Stimulated activated CD8-positive, alpha-beta memory T cell treated with anti-CD3 and anti-CD28 coated beads, Interleukin-2, amount 100 ng/mL, for 1 hour (primary cell): ENCODE measurements at places on chromosomes 2 and 18.

DNA sequence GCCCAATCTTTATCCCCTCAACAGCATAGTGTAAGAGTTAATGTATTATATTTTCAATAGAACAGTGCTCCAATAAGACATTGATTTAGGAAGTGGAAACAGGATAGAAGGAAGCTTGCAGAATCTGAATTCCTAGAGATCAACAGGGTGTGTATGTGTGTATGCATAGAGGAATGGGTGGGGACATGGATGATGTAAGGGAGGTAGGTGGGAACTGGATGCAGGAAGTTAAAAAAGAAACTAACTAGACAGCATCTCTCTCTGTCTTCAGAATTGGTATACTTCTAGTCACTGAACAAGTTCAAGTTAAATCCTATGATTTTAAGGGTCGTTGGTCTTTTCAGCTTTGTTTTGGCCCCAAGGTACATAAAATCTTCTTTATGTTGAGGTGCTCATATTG lies 196.6 kb downstream of the PMAIP1 start:
- no peak for DNase-seq

DNA sequence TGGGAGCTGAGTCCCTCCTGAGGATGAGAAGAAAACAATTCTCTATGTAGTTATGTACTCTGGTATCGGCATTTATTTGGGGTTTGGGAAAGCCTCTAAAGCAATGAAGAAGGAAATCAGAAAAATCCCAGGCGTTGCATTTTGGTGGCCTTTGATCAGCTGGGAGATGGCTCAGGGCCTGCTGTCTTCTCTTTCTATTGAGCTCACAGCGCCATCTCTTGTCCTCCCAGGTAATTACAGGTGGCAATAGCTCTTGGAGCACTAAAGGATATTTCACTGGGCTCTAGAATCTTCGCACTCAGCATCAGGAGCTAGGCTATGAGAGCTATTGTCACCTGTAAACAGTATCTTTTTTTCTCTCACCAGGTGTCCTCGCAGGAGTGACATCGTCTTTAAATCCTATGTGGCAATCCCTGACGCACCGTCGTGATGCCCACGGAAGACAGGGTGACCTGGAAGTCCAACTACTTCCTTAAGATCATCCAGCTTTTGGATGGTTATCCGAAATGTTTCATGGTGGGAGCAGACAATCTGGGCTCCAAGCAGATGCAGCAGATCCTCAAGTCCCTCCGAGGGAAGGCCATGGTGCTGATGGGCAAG lies 76.1 kb upstream of the PMAIP1 start:
- no peak for DNase-seq

DNA sequence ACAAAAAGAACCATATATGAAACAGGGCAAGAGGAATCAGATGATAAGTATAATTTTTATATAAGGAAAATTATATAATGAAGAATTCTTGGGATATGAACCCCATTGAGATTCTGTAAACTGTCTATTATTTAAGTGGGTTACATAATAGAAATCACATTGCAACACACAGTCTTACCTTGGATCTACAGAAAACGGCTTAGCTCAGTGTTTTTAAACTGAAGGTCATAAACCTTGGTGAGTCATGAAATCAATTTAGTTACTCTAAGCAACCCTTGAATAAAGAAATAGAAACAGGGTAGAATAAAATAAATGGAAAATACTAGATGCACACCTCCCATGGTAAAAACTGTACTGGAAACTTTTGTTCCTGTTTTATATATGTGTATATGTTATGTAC lies 50.7 kb downstream of the METTL8 start:
- no peak for DNase-seq

DNA sequence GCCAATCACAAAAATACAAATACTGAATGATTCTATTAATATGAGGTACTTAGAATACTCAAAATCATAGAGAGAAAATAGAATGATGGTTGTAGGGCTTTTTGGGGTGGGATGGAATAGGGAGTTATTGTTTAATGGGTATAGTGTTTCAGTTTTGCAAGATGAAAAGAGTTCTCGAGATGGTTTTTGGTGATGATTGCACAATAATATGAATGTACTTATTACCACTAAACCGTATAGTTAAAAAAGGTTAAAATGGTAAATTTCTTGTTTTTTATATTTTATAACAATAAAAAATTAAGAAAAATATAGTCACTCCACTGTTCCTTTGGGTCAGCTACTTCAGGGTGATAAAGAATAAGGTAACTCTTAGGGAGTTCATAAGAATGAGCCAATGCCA lies 560.1 kb downstream of the TDRD15 start:
- no peak for DNase-seq

GRCh38 chr2:240991378-240992263 lies 6.8 kb upstream of the SNED1 start:
- DNase-seq, result no peak

DNA sequence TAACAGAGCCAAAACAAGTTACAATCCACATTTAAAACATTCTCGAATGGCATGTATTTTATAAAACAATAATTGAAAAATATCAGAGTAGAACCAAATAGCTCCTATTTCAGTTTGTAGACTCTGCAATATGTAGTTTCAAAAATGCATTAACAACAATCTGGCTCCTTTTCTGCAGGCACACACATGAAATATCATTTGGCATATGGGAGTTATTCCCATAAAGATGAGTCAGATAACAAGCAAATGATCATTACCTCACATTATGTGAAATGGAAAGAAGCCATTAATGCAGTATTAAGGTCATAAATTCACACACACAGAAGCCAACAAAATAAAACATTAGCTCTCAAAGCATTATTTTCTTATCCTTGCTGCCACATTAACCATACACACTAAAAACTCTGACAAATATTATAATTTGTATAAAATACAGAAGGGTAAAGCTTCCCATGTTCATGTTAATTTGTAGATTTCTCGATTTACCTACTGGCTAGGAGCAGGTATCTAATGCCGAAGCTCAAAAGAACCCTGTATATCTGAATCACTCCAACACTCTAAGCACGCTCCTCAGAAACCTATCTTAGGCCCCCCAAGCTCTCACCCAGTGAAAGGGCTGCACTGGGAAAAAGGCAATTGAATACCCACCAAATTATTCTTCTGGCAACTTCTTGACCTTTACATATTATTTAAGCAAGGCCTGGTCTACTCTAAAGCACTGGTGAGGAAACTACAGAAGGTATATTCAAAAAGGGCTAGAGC lies 13.8 kb downstream of the NBAS start:
- DNase-seq, result no peak

- no peak for DNase-seq
Observed at GRCh38 chr2:28869494-28870145, 489 bp downstream of the TRMT61B start.
